Prostate gland (tissue), 2 donors: ENCODE measurements at places on chromosomes 7 and 10. TPM values are rescaled to one million over a fixed set of nuclear protein-coding genes. Genes with fewer than 3 reads are reported as not detected.

The H2BK1 gene
- total RNA-seq = 3.0 TPM

- no peak for DNase-seq
Measured at GRCh38 chr10:50993771-50994251, 80.5 kb upstream of the PRKG1 start.

DNA sequence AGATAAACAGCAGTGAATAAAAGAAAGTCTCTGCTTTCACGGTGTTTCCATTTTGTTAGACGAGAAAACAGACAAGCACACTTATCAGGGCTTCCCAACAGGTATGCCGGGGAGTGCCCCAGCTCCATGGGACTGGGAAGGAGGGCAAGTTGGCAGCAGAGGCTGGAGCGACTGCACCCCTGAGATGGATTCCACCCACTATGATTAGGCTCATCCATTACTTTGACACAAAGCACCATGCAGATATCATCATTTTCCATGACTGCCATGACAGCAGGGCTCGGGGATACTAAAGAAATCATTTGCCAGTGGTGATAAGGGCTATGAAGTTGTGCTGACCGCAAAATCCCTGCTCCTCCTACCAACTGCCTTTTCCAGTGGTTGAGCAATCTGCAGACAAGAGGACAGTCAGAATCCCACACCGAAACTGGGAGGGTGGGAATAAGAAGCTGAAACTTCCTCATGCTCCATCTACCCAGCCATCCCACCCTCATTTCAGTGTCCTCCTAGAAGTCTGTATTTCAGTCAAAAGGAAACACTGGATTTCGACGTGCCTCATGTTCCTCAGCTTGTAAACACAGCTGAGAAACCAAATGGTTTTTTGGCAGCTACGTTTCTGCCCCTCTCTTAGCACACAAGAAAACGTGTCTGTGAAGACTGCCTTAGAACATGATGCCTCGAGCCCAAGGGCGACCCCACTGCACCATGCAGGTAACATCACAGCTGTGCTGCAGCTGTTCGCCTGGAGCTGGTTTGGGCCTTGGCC lies 15.5 kb downstream of the CREB3L2 start:
- DNase-seq = no peak

The C10orf62 gene
- total RNA-seq = not detected

- peak; percentile 27 for DNase-seq
Measured at GRCh38 chr10:101062232-101063049, 652 bp downstream of the KAZALD1 start.

- DNase-seq = no peak
Measured at GRCh38 chr7:20684581-20684980, 69.1 kb downstream of the ABCB5 start.

GRCh38 chr7:34075523-34076370 lies 170.4 kb downstream of the BMPER start:
- DNase-seq = no peak

The ADCY1 gene
- total RNA-seq = 4.5 TPM

- DNase-seq = no peak
Measured at GRCh38 chr7:124662937-124663336, 102.7 kb downstream of the GPR37 start.

GRCh38 chr7:48112401-48113165 lies 23.5 kb downstream of the UPP1 start:
- no peak for DNase-seq

The AVL9 gene
- total RNA-seq = 21.9 TPM

The CDC14C gene
- total RNA-seq = 0.91 TPM
